ENCODE measurements at places on chromosomes 6 and 20.

- H3K36me3 ChIP-seq: no peaks in the 10 kb centered on the region
- no peak overlapping the region for H3K27ac ChIP-seq
- no peak for DNase-seq
- peaks cover 10% of the 10 kb centered on the region for H3K4me1 ChIP-seq
- peak overlapping the region; percentile 22 for H3K4me3 ChIP-seq
- peaks cover 81% of the 10 kb centered on the region for H3K27me3 ChIP-seq
Measured at GRCh38 chr6:28212510-28213212, 12.4 kb upstream of the ZSCAN9 start.

DNA sequence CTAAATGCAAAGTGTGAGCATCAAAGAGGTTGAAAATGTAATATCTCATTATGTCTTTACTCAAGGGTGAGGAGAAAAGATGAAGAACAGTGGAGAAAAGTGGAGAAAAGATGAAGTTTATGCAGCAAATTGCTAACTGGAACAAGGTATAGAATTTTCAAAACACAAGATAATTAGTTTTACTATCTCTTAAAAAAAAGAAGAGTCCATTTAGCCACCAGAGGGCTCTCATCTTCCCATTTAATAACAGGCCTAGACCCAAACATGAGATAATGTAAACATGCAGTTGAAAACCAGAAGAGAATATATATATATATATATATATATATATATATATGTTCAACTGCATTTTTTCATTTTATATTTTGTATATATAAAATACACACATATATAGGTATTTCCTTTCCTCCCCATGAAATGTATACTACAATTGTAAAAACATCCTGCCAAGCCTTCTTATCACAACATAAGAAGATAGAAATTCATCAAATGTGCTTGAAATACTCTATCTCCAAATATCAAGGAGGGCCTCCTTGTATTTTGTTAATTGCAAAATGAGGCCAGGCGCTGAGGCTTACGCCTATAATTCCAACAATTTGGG, 78.4 kb downstream of the ADTRP start:
- no peaks in the 10 kb centered on the region for H3K27me3 ChIP-seq
- no peak overlapping the region for H3K27ac ChIP-seq
- no peak for DNase-seq
- H3K4me3 ChIP-seq: no peak overlapping the region
- H3K4me1 ChIP-seq: no peaks in the 10 kb centered on the region

GRCh38 chr6:54681987-54682386, 164.6 kb upstream of the FAM83B start:
- H3K4me3 ChIP-seq: no peak overlapping the region

DNA sequence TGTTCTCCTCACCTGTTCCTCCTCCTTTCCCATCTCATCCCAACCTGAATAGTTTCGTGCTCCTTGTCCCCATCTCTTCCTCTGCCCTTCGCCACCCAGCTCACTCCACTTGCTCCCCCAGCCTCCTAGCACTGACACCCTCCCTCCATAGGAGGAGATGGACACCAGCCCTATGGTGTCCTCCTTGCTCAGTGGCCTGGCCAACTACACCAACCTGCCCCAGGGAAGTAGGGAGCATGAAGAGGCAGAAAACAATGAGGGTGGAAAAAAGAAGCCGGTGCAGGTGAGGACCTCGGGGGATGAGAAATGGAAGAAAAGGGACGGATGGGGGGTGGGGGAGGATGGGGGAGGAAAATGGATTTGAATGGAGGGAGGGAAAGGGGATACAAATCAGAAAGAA, 6.2 kb downstream of the SLC12A5 start:
- no peak overlapping the region for H3K27ac ChIP-seq
- no peaks in the 10 kb centered on the region for H3K36me3 ChIP-seq
- no peak overlapping the region for H3K4me3 ChIP-seq
- no peak for DNase-seq
- peaks cover 21% of the 10 kb centered on the region for H3K27me3 ChIP-seq
- H3K4me1 ChIP-seq: no peaks in the 10 kb centered on the region

DNA sequence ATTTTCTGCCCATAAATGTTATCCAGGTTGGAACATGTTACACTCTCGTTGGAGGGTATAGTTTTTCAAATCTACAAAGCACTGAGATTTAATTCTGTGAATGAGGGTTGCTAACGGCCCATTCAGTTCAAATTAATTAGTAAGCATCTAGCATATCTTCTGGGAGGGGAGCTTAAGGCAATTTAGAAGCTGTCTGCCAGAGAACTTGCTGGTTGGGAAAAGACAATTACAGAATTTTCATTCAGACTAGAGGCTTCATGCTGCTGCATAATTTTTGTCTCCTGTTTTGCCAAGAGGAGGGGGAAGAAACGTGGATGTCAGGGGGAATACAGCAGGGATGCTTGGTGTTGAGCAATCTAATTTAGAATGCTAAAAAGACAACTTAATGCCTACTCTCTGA, 268.3 kb upstream of the FAM83B start:
- H3K27ac ChIP-seq: no peak overlapping the region
- no peaks in the 10 kb centered on the region for H3K36me3 ChIP-seq
- no peaks in the 10 kb centered on the region for H3K27me3 ChIP-seq
